Daoy (cell line): ENCODE measurements at places on chromosomes 7 and 10.

DNA sequence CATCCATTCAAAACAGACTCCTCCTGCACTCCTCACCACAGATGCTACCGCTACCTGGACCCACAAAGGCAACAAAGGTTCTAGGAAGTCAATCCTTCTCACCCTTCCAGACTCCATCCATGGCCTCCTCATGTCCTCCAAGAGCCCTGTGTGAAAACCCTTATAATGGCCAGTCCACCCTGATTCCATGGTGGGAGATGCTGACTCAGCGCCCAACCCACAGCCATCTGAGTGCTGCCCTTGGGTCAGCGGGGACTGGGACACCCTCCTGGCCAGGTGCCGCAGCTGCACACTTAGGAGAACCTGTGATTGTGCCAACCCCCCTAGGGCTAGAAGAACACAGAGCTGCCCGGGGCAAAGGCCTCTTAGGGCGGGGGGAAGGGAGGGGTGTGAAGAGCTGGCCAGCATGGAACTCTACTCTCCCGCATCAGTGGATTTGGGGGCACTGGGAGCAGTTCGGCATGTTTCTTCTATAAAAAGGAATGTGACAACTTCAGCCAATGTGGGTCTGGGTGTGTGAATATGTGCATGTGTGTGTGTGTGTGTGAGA lies 25.4 kb downstream of the TMEM273 start:
- no peak for DNase-seq

- no peak for DNase-seq
Measured at GRCh38 chr7:47697543-47697942, 115.6 kb upstream of the TNS3 start.

DNA sequence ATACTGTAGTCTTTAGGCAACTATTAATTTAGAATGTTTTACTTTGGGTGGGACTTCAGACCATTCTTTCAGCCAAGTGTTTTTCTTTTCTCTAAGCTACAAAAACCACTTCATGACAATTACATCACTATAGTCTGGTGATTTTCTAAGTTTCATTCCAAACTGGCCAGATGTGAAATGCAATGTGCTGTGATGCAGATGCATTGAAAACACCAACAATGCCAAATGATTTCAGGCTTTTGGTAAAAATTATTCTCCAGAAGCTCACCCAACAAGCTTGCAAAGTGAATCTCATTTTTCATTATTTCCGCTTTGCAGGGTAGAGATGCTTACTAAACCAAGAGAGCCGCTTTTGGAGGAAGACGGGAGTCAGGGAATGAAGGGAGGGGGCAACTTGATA lies 118.4 kb upstream of the ANK3 start:
- no peak for DNase-seq

GRCh38 chr7:110309941-110310340 lies 781.0 kb upstream of the LRRN3 start:
- DNase-seq, result no peak

GRCh38 chr10:20809631-20810030 lies 87.5 kb downstream of the NEBL start:
- no peak for DNase-seq

DNA sequence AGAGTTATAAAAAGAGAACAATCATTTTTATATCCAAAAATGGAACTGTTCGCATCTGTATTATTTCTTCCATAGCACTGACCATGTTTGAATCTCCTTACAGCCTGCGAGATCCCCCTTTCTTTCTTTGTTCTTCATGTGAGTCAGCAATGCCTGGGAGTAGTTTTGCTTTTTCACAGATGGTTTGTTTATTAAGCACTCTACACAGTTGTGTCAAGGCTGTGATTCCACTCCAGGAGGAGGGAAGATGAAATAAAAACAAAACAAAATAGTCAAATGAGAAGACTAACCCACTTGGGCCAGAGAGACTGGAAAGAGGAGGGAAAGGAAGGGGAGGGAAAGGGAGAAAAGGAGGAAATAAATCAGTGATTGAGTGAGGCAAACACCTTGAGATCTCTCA lies 7.8 kb downstream of the LIPF start:
- DNase-seq, result peak; percentile 15

DNA sequence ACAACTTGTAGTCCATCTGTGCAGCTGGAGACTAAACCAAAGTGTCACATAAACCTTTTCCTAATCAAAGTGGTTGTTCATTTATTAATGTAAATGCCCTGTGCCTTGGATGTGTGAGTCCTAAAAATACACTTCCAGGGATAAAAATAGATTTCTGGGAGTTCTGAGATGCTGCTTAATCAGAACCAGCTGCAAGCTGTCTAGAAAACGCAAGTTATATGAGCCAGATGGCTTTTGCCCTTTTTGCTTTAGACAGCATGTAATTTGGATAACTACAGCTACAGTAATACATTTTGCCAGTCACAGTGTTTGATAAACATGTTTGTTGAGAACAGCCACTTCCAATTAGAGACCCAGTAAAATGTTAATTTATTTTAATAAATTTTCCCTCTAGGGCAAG lies 185.1 kb upstream of the PRPS1L1 start:
- DNase-seq, result no peak

GRCh38 chr7:129750091-129750490 lies 138.6 kb downstream of the NRF1 start:
- DNase-seq, result no peak

GRCh38 chr10:59018977-59019376 lies 157.5 kb upstream of the PHYHIPL start:
- DNase-seq, result no peak

DNA sequence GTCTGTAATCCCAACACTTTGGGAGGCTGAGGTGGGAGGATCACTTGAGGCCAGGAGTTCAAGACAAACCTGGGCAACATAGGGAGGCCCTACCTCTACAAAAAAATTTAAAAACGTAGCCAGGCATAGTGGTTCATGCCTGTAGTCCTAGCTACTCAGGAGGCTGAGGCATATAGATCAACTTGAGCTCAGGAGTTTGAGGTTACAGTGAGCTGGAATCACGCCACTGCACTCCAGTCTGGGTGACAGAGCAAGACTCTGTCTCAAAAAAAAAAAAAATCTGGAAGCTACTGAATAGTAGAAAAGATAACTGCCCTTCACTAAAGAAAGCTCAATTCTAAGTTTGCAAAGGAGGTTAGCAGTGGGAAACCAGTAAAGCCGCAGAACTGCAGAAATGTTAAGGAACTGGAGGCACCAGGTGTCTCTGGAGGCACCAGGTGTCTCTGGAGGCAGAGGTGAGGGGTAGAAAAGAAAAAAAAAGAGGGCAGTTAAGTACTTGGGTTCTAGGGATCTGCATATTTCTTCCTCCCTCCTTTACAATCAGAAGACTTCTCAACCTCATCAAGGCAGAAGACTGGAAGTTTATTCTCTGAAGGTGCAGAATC lies 56.5 kb downstream of the RNLS start:
- DNase-seq, result peak; percentile 2

- peak; percentile 58 for DNase-seq
Measured at GRCh38 chr7:128045766-128046165, 14.5 kb upstream of the LRRC4 start.

DNA sequence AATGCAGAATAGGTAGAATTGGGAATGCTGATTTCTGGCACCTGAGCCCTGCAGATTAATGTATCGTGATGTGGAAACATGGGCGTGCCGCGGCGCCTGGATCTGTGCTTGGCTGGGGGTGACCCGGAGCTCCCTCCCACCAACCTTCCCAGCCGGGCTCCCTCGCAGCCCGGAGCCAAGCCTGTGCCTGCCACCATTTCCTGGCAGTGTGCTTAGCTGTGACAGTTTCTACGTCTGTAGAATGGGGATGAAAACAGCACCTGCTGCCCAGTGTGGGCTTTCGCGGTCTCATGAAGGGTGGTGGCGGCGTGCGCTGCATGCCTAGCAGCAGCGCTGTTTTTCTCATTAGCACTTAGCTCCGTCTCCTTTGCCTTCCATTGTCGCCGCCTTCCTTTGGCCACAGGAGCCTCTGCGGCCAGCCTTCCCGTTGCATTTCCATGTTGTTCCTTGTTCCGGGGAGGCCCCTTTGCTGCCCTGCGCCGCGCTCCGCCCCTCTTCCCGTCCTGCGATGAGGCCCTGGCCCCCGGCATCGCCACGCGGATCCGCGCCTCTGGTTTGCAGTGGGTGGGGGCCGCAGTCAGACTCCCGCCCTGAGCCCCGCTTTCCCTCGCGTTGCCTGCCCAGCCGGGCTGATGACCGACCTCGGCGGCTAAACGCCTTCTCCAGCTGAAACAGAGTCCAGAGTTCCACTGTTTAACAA lies 84.2 kb downstream of the CUL1 start:
- DNase-seq, result no peak

DNA sequence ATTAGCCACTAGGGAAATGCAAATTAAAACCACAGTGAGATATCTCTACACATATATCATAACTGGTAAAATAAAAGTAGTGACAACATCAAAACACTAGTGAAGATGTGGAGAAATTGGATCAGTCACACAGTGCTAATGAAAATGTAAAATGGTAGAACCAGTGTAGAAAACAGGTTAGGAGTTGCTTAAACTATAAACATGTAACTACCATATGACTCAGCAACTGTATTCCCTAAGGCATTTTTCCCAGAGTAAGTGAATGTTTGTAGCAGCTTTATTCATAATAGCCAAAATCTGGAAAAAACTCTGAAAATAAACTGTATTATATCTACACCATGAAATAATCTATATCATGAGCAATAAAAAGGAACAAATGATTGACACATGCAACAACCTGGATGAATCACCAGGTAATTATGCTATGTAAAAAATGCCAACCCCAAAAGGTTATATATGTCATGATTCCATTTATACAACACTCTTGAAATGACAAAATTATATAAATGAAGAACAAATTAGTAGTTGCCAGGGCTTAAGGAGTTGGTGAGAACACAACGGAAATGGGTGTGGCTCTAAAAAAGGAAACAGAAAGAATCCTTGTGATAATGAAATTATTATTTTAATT lies 22.8 kb downstream of the SLC25A40 start:
- no peak for DNase-seq

- no peak for DNase-seq
Measured at GRCh38 chr7:111780527-111780926, 218.2 kb upstream of the IMMP2L start.

- no peak for DNase-seq
Measured at GRCh38 chr7:36082910-36083309, 70.1 kb upstream of the EEPD1 start.

GRCh38 chr7:137967143-137968018 lies 34.5 kb downstream of the CREB3L2 start:
- DNase-seq, result peak; percentile 85

GRCh38 chr10:8130973-8131911 lies 76.8 kb downstream of the GATA3 start:
- DNase-seq, result peak; percentile 77

GRCh38 chr7:10355816-10356215 lies 617.9 kb upstream of the PHF14 start:
- DNase-seq, result no peak
